ENCODE measurements at places on chromosomes 13 and 19.

- no peak for DNase-seq
Measured at GRCh38 chr19:11769995-11770394, 3.2 kb downstream of the ZNF441 start.

DNA sequence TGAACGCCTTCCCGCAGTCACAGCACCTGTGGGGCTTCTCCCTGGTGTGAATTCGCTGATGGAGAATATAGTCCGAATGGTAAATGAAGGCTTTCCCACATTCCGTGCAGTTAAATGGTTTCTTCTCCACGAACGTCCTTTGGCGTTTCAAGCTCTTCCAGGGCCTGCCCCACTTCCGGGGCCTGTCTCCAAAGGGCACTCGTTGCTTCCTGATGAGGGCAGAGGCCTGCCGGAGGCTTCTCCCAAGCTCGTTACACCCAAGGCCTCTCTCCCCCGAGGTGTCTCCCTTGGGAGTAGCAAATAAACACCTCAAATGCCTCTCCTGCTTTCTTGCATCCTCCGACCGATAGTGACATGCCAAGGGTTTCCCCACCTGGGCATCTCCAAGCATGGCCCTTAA is 34.3 kb downstream of the ZNF473 start:
- DNase-seq: no peak

DNA sequence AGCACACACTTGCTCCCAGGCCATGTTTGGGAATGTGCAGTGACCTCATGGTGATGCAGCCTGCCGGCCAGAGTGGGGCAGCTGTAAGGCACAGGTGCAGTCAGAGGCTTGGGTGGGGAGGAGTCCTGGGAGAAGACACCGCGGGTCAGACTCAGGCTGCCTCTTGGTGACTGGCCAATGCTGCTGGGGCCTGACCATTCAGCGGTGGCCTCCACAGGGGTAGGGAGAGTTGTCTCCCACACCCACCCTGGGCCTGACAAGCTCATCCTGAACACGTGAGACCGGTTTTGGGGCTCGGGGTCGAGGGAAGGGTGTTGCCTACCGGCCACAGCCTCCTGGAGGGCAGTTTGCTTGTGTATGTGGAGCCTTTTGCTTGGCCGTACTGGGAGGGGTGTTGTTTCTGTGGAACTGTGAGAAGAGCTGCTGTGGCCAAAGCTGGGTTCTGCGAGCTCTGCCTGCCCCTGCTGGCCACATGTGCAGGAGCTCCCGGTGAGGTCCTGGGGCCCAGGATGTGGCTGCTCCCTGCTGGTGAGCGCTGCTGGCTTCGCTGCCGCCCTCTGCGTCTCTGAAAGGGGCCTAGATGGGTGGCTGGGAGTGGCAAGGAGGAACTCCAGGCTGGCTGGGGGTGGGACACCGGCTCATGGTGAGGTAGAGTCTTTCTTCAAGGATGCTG is 22.1 kb downstream of the UPF1 start:
- DNase-seq: no peak

- no peak for DNase-seq
Measured at GRCh38 chr13:40631605-40632004, 34.8 kb downstream of the FOXO1 start.

DNA sequence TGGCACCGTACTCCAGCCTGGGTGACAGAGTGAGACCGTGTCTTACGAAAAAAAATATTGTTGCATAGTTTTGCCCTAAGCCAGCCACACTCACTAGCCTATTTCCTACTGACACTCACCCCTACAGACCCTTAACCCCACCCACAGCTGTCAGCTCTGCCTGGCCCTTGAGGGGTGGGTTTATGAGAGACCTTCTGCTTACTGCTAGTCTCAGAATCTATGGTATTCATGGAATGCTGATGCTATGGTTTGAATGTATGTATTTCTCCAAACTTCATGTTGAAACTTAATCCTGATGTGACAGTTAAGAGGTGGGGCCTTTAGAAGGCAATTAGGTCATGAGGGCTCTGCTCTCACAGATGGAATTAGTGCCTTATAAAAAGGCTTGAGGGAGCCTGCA is 79.2 kb upstream of the LRCH1 start:
- DNase-seq: no peak

DNA sequence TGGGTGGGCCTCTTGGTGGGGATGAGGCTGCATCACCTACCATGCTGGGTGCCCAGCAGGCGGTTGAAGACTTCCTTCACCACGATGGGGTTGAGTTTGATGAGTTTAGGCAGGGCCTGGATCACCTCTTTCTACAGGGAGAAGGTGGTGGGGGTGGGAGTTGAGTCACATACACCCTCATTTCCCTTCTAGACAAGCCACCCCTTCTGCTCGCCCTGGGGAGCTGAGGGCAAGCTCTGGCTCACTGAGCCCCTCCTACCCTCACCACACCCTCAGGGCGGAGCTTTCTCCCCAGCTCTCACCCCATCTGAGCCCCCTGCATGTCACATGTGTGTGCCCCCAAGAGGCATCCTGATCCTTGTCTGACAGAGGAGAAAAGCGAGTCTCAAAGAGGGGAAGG is 7.6 kb upstream of the RSPH6A start:
- DNase-seq: no peak

GRCh38 chr19:50313812-50314536 is 15.2 kb downstream of the KCNC3 start:
- peak; percentile 17 for DNase-seq

- DNase-seq: no peak
Measured at GRCh38 chr19:54426291-54426931, 11.1 kb downstream of the TTYH1 start.

DNA sequence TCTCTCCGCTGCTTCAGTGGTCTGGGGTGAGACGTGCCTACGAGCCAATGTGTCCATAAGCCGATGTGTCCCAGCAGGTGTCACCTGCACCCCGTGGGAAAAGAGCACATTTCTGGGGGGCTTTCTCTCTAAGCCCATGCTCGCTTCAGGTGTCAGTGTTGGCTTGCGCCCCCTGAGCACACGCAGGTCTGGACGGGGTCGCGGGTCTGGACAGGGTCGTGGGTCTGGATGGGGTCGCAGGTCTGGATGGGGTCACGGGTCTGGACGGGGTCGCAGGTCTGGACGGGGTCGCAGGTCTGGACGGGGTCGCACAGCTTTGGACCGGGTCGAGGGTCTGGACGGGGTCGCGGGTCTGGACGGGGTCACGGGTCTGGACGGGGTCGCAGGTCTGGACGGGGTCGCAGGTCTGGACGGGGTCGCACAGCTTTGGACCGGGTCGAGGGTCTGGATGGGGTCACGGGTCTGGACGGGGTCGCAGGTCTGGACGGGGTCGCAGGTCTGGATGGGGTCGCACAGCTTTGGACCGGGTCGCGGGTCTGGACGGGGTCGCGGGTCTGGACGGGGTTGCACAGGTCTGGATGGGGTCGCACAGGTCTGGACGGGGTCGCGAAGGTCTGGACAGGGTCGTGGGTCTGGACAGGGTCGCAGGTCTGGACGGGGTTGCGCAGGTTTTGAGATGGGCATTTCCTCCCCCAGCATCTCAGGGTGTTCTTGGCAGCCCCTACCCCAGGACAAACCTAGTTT is 24.5 kb upstream of the TFDP1 start:
- DNase-seq: no peak

DNA sequence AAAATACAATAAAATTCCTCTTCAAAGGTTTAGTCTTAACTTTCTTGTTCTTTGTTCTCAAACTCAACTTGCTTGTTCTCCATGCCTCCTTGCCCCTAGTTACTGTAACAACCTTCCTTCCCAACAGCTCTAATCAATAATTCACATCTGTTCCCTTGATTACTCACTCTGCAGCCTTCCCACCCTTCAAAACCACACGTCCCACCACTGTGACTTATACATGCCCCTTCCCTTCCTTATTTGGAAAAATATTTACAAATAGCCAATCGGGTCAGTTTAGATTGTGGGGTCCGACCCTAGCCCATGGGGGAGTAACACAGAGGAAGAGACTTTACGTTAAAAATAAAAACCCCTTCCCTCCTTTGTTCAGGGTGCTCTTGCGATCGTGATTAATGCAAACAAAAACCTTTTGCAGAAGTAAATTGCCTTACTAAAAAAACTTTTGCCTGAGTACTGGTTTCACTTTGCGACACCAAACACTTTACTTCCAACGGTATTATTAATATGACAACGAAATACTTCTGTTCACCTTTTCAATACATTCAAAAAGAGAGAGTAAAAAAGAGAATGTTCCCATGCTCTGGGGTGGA is 512 bp upstream of the ZNF93 start:
- DNase-seq: no peak

- peak; percentile 77 for DNase-seq
Measured at GRCh38 chr13:94073007-94073744, 406.3 kb downstream of the DCT start.

- DNase-seq: no peak
Measured at GRCh38 chr13:91482427-91482826, 84.0 kb downstream of the GPC5 start.

DNA sequence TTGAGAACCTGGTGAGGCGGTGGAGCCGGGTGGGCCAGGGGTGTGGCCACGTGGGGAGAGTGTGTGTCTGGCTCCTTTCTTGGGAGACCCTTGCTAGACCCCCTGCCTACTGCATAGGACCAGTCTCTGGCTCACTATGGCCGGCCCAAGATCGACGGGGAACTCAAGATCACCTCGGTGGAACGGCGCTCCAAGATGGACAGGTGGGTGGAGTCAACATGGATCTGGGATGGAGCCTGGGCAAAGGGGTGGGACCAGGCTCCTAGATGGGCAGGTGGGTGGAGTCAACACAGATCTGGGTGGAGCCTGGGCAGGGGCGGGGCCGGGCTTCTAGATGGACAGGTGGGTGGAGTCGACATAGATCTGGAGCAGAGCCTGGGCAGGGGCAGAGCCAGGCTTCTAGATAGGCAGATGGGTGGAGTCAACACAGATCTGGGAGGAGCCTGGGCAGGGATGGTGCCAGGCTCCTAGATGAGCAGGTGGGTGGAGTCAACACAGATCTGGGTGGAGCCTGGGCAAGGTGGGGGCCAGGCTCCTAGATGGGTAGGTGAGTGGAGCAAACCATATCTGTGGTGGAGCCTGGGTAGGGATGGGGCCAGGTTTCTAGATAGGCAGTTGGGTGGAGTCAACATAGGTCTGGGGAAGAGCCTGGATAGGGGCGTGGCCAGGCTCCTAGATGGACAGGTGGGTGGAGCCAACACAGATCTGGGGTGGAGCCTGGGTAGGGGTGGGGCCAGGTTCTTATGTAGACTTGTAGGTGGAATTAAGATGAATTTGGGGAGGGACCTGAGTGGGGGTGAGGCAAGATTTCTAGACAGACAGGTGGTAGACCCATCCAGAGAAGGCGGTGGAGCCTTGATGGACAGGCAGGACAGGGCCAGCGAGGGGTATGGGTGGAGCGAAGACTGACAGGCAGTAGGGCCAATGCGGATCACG is 56.5 kb downstream of the VAV1 start:
- no peak for DNase-seq

GRCh38 chr13:98039964-98040363 is 86.5 kb downstream of the IPO5 start:
- DNase-seq: no peak

DNA sequence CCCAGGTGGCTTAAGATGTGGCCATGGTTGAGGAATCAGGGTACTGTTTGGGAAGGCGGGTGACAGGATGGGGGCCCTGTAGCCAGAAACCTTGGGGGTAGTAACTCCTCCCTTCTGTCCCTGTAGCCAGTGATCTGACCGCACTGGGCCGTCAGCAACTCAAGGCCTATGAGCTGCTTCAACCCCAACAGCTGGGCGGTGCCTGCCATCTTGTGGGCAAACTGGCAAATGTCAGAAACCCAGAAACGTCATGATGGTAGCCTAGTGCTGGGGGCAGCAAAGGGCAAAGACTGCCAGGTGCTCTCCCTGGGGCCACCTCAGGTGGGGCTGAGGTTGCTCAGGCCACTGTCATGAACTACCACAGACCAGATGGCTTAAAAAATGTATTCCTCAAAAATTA is 3.5 kb downstream of the COPE start:
- DNase-seq: no peak

GRCh38 chr13:100131863-100132574 is 43.1 kb downstream of the PCCA start:
- DNase-seq: no peak

DNA sequence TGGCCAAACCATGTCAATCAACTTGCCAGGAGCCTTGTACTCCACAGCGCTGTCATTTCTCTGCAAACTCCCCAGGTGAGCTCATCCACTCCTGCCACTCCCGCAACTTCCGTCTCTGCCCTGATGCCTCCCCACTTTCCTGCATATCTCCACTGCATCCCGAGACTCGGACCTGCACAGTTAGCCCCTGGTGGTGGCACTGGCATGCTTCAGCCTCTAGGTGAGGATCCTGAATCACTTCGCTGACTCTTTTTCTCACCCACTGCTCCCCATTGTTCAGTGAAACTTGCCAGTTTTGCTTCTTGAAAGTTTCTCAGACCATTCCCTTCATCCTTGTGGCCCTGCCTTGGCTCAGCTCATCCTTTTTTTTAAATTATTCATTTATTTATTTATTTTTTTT is 3.4 kb upstream of the CTU1 start:
- DNase-seq: no peak

GRCh38 chr13:42221121-42221765 is 50.7 kb upstream of the AKAP11 start:
- no peak for DNase-seq

- DNase-seq: no peak
Measured at GRCh38 chr13:64867856-64868255, 2362.3 kb downstream of the PCDH9 start.

GRCh38 chr19:33275933-33276619 is 26.3 kb downstream of the CEBPA start:
- DNase-seq: no peak

DNA sequence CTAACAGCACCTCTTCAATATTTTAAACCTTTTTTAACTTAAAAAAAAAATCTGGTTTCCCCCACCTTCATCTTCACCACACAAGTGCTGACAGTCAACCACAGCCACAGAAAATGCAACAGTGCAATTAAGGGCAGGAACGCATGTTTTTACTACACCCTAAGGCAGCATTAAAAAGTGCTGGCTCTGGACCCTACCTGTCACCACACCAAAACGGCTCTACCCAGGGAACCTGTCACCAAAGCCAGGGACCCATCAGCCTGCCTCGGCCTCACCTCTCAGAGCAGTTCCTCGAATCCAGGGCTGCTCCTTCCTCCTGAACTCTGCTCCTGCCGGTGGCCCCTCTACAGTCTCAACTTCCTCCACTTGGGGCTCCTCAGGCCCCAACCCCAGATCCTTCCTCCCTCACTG is 22.5 kb upstream of the SLC35E1 start:
- DNase-seq: no peak

DNA sequence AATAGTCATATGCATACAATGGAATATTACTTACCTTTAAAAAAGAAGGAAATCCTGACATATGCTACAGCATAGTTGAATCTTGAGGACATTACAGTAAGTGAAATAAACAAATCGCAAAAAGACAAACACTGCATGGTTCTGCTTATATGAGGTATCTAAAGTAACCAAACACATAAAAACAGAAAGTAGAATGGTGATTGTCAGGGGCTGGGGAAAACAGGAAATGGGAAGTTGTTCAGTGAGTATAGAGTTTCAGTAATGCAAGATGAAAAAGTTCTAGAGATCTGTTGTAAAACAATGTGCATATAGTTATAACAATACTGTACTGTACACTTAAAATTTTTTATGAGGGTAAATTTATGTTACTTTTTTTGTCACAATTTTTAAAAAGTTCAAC is 219.4 kb downstream of the KLF5 start:
- DNase-seq: no peak

- no peak for DNase-seq
Measured at GRCh38 chr19:38425810-38426466, at the start of gene RASGRP4. Gene RASGRP4 (minus strand): TSS chr19:38426219. CDS start chr19:38426091, 128 bp downstream.
